ENCODE measurements at places on chromosomes 7 and 10. TPM values are rescaled to one million over a fixed set of nuclear protein-coding genes. Genes with fewer than 3 reads are reported as not detected.

Gene FAM131B
- 0.68 TPM for polyA plus RNA-seq

GRCh38 chr7:86965727-86966120 lies 93.7 kb downstream of the ELAPOR2 start:
- DNase-seq = no peak
- H3K27me3 ChIP-seq = no peaks in the 10 kb centered on the region
- no peak overlapping the region for H3K4me3 ChIP-seq

DNA sequence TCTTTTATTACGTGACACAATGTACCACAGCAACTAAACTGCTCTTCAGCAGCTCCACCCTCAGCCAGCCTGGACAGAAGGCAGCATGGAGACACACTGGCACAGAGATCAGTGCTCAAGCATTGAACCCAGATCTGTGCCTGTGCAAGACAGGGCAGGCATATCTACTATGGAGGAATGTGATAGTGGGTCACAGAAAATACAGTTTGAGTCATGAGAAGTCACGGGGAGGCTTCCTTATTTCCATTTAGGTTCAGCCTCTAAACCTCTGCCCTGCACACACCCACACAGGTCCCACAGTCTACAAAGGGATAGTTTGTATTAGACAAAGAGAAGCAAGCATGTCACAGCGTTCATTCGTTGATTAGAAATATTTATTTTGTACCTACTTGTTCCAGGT lies 187.4 kb upstream of the AGR3 start:
- H3K4me3 ChIP-seq = no peak overlapping the region
- DNase-seq = no peak
- no peaks in the 10 kb centered on the region for H3K27me3 ChIP-seq
- no peak overlapping the region for H3K27ac ChIP-seq
- H3K36me3 ChIP-seq = no peaks in the 10 kb centered on the region

Gene GNG11
- 28.6 TPM for polyA plus RNA-seq

Gene SPAM1
- polyA plus RNA-seq = 0.02 TPM

Gene STMP1
- polyA plus RNA-seq = 60.1 TPM

GRCh38 chr10:123584419-123584775 lies 81.8 kb upstream of the GPR26 start:
- H3K27ac ChIP-seq = no peak overlapping the region
- H3K4me1 ChIP-seq = no peaks in the 10 kb centered on the region
- DNase-seq = no peak
- no peak overlapping the region for H3K4me3 ChIP-seq
- H3K27me3 ChIP-seq = peaks cover 25% of the 10 kb centered on the region

Gene TSPAN13
- 51.9 TPM for polyA plus RNA-seq

GRCh38 chr7:51311166-51311565 lies 5.4 kb downstream of the COBL start:
- peaks cover 23% of the 10 kb centered on the region for H3K27me3 ChIP-seq
- no peaks in the 10 kb centered on the region for H3K36me3 ChIP-seq
- no peaks in the 10 kb centered on the region for H3K4me1 ChIP-seq
- no peak overlapping the region for H3K4me3 ChIP-seq

Gene SEC24C
- 31.4 TPM for polyA plus RNA-seq

DNA sequence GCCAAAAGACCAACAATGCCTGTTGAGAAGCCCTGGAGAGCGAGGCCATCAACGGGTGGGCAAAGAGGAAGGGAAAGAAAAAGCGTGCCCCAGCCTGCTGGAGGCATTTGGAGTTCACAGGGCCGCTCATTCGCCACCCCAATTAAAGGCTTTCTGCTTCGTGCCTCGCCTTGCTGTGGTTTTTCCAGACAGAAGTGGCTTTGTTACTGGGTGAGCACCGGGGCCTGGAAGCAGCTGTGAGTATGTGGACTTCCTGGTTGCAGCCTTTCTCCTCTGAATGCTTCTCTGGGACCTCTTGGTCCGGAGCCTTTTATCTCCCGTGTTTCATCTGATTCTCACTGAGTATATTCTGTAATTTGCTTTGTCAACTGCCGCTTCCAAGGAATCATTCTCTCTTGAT lies 118.1 kb upstream of the EGR2 start:
- DNase-seq = no peak
- no peaks in the 10 kb centered on the region for H3K36me3 ChIP-seq
- no peaks in the 10 kb centered on the region for H3K4me1 ChIP-seq
- H3K27ac ChIP-seq = no peak overlapping the region
- no peaks in the 10 kb centered on the region for H3K27me3 ChIP-seq

DNA sequence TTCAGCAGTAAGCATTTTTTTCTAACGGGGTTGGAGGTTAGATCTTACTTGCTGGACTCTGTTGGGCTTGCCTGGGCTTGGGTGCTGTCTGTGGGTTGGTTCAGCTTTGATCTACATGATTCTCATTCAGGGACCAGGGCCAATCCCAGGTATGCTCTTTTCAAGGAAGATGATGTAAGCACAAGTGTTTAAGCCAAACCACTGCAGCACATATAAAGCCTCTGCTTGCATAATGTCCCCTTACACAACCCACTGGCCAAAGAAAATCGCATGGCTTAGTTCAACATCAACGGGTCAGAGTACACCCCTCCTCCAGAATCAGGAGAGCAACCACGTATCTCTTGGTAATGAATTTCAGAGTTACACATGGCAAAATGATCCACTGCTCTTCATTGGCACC lies 83.9 kb downstream of the DNAJB9 start:
- H3K27ac ChIP-seq = no peak overlapping the region
- no peak for DNase-seq
- no peaks in the 10 kb centered on the region for H3K4me1 ChIP-seq
- no peaks in the 10 kb centered on the region for H3K36me3 ChIP-seq

DNA sequence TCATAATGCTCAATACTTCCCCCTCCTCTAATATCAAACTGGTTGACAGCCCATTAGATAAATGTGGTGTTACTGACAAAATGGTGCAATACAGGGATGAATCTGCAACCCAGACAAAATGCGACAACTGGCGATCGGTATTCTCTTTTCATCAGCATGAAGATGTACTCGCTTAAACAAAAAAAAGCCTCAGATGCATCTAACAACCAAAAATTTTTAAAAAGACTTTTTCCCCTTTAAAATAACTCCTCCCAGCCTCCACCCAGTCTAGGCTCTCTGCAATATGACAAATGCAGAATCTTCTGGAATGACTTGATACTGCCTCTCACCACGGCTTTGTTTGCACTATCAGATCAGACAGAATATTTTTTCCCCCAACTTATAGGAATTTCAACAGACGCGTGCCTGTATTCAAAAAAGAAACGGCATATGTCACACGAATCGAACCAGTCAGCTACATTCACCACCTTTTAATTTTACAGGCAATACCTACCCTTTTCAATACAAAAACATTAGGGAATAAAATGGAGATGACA lies 1.2 kb downstream of the YWHAG start:
- peak overlapping the region; percentile 64 for H3K4me3 ChIP-seq
- no peak for DNase-seq
- H3K4me1 ChIP-seq = peaks cover 3% of the 10 kb centered on the region
- no peaks in the 10 kb centered on the region for H3K27me3 ChIP-seq
- H3K27ac ChIP-seq = peak overlapping the region; percentile 95

Gene SOSTDC1
- 0.64 TPM for polyA plus RNA-seq

GRCh38 chr10:45460235-45460878 lies 86.3 kb downstream of the ALOX5 start:
- no peaks in the 10 kb centered on the region for H3K27me3 ChIP-seq
- peaks cover 21% of the 10 kb centered on the region for H3K4me1 ChIP-seq
- H3K36me3 ChIP-seq = peaks cover 30% of the 10 kb centered on the region
- DNase-seq = peak; percentile 16

Gene BEND7
- 2.1 TPM for polyA plus RNA-seq

Gene SLC13A1
- 0.02 TPM for polyA plus RNA-seq

- DNase-seq = no peak
- H3K4me1 ChIP-seq = no peaks in the 10 kb centered on the region
- H3K27ac ChIP-seq = no peak overlapping the region
- no peaks in the 10 kb centered on the region for H3K27me3 ChIP-seq
These were observed 169.5 kb upstream of the LYZL1 start for GRCh38 chr10:29119374-29119773.

DNA sequence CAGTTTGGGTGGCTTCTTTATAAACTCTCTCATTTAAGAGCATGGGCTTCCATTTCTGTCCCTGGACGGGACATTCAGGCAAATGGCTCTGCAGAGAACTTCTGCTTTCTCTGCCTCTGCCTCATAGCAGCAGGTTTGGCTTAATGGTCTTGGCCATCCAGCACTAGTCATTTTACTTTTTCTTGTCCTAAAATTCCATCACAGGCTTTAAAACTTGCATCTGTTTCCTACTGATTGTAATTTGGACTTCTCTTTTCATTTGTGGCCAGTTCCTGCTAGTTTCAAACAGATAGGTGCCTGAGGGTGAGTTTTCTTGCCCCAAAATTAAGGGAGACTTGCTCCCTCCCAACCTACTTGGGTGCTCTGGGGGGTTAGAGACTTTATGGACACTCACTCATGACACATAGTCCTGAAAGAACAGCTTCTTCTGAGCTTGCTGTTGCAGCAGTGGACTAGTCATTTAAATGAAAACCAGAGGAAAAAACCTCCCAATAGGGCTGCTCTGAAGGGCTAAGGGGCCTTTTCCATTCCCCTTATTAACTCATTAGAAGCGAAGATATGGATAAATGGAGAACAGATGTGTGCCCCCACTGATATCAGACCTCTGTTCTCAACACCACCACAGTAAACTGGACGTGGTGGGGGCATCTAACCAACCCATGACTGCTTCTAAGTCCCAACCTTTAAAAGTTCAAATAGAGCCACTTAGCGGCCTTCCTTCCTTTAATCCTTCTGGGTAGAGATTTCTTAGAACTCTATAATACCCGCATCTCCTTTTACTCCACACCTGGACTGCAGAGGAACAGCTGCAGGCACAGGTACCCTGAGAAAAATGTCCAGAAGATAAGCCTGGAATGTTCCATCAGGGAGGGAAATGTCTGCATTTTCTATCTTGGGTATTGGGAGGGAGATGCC lies 38.8 kb downstream of the SVOPL start:
- no peak for DNase-seq
- H3K4me1 ChIP-seq = peaks cover 7% of the 10 kb centered on the region
- H3K27me3 ChIP-seq = no peaks in the 10 kb centered on the region
- no peaks in the 10 kb centered on the region for H3K36me3 ChIP-seq
- H3K4me3 ChIP-seq = no peak overlapping the region

- no peak for DNase-seq
- H3K4me1 ChIP-seq = no peaks in the 10 kb centered on the region
- no peaks in the 10 kb centered on the region for H3K27me3 ChIP-seq
- no peak overlapping the region for H3K27ac ChIP-seq
These were observed 130.9 kb downstream of the PHF14 start for GRCh38 chr7:11104578-11104977.

DNA sequence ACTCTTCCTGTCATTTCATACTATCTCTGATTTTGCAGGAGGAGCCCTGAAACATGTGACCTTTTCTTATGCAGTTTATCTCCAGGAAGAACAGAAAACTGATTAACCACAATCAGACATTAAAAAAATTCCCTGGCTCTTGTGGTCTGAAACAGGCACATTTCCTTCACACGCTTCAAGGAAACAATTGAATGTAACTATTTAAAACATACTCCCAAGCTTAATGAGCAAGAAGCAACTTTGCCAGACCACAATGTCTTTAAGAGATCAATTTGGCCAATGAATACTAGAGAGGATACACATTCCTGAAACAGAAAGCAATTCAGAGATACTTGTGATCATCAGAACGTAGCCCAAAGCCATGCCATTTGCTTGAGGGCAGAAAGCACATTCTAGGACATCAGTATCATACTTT lies 65.8 kb downstream of the PIP4K2A start:
- no peak overlapping the region for H3K4me3 ChIP-seq
- peaks cover 28% of the 10 kb centered on the region for H3K4me1 ChIP-seq
- H3K36me3 ChIP-seq = no peaks in the 10 kb centered on the region
- H3K27ac ChIP-seq = no peak overlapping the region

DNA sequence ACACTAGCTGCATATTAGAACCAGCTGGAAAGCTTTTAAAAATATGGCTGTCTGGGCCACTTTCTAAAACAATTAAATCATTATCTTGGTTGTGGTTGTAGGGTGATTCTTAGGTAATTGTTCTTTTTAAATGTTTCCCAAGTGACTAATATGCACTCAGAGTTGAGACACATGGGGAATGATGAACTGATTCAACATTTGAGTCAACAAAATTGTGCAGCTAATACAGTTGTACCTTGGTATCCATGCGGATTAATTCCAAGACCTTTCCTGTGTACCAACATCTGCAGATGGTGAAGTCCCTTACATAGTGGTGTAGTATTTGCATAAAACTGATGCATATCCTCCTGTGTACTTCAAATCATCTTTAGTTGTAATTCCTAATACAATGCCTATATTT lies 242.2 kb downstream of the ATRNL1 start:
- no peaks in the 10 kb centered on the region for H3K4me1 ChIP-seq
- no peak for DNase-seq
- H3K27ac ChIP-seq = no peak overlapping the region
- H3K4me3 ChIP-seq = no peak overlapping the region
- H3K27me3 ChIP-seq = no peaks in the 10 kb centered on the region

DNA sequence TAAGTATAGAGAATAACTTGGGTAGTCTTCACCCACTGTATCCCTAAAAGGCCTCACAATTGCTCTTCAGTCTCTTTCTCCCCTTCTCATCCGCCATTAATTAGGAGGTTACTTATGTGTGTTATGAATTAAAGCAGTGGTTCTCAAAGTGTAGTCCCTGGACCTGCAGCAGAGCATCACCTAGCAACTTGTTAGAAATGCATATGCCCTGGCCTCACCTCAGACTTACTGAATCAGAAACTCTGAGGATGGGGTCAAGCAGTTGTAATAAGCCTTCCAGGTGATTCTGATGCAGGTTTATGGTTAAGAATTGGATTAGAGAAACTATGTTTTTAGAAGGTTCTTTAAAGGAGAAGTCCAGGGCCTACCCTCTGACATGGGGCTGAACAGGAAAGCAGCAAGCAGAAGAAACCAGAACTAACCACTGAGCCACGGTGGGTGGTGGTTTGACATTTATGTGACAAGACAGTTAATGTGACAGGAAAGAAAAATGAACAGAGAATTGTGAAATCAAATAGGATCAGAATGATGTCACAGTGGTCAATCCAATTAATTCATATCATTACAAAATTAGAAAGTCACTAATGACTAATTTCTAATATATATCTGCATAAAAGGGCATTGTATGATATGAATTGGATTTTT lies 37.6 kb downstream of the ENTPD1 start:
- H3K4me3 ChIP-seq = no peak overlapping the region
- no peaks in the 10 kb centered on the region for H3K36me3 ChIP-seq
- H3K4me1 ChIP-seq = peaks cover 2% of the 10 kb centered on the region
- no peaks in the 10 kb centered on the region for H3K27me3 ChIP-seq
- peak; percentile 5 for DNase-seq
- peak overlapping the region; percentile 52 for H3K27ac ChIP-seq

- no peak for DNase-seq
- no peaks in the 10 kb centered on the region for H3K4me1 ChIP-seq
- H3K27ac ChIP-seq = no peak overlapping the region
- no peaks in the 10 kb centered on the region for H3K27me3 ChIP-seq
These were observed 389.0 kb upstream of the SORCS1 start for GRCh38 chr10:107553470-107553869.

Data from thymus (tissue), 14 donors.